ENCODE measurements at places on chromosomes 12 and 14.

GRCh38 chr12:45731190-45731775 lies 1.8 kb downstream of the ARID2 start:
- DNase-seq = no peak

DNA sequence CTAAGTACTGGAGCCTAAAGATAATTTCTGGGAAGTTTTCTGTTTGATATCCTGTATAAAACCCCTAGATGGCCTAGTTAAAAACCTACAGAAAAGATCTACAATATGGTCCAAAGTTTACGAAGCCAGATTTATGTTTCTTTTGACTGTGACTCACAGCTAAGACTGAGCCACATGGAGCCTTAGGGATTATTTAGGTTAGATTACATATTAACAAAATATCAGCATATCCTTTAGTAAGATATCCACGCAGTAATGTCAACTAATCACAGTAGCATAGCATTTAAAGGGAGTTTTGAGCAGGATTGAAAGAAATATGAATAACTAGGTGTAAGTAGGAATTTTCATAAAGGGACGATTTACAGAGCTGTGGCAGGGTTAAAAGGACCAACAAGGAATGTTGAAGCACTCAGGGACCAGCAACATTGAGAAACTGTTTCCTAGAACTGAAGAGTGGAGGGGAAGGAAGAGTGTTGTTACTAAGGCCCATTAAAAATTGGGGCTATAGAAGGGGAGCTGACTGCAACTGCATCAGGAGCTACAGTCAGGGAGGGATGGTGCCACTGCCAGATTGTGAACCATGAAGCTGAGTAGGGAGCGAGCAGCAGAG lies 155.5 kb downstream of the DACT1 start:
- DNase-seq = no peak

GRCh38 chr12:106757623-106758348 lies 16.7 kb upstream of the RIC8B start:
- DNase-seq = no peak

DNA sequence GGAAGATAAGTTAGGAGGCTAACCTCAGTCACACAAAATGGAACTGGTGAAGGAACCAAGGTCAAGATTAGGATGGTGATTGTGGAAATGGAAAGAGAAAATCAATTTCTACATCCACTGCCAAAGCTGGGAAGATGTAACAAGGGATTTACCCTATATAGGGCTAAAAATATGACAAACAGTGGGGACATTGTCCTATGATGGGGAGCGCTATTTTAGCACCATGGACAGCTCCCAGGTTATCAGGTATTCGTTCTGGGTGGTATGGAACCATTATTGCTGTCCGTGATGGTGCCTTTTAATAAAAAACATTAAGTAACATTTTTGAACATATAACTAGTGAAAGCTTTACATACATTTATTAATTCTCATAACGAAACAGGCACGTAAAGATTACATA lies 124.0 kb downstream of the NDUFA12 start:
- no peak for DNase-seq

DNA sequence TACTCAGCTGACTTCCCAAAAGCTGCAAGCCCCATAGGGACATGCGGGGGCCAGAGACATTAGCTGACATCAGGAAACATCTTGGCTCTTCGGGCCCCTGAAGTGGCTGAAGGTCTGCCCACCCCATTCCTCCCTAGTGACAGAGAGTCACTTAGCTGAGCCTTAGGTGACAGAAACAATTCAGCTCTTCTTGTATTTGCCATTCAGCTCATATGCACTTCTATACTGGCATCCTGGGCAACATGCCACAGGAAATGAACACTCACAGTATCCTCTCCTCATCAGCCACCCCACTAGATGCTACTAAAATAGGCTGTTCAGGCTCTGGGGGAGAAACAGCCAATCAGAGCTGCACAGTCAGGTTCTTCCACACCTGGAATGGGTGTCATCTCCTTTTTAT lies 3.4 kb downstream of the DCTN2 start:
- DNase-seq = peak; percentile 71

- DNase-seq = peak; percentile 86
Observed at GRCh38 chr12:5377997-5378592, 53.8 kb upstream of the NTF3 start.

DNA sequence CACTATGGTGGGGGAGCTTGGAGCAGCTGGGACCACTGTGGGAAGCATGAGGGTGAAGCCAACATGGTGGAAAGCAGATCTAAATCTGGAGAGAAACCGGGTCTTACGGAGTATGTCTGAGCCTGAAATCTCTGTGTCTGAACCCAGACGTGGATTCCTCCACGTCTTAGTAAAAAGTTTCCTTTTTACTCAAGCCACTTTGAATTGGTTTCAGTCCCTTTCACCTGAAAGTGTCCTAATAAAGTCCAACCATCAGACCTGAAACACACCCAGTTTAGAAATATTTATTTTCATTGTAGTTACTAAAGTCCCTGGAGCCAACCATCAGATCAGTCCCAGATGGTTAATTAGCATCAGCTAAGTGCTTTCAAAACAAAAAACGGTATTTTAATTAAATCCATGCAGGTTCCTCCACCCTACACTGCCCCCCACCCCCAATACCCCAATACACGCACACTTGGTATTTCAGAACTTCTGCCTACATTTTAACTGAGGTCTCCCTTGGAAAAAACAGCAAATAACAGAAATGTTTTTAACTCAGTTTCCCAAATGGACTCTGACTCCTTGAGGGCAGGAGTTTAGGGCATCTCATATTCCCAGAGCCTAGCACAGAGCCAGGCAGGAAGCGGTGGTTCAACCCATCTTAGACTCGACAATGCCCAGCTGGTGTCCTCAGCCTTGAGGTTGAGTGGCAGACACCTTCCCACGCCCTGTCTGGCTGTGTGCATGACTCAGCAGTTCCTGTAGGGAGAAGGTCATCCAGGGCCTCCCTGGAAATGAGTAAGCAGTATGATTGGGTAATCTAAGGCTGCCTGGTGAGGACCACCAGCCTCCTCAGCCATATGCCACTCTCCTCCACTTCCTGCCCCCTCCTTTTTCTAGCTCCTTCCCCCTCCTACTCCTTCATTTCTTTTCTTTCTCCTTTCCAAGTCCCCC lies 175.8 kb downstream of the TTC8 start:
- no peak for DNase-seq

DNA sequence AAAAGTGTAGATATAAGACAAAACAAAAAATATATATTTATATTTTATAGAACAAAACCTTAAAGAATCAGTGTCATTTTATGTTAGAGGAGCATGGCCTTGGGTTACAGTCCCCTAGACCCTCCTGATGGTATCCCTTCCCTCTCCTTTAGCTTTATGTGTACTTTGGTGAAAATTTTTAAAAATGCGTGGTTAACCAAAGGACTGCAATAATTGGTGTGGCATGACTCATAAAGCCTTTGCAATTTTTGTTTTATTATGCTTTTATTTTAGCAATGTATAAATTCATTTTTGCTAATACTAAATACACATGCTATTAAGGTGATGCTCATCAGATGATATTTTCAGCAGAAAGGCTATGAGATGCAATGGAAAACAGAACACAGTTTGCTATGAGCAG lies 264.4 kb downstream of the SYT1 start:
- no peak for DNase-seq

- no peak for DNase-seq
Observed at GRCh38 chr12:109253913-109254544, 55.1 kb downstream of the FOXN4 start.

DNA sequence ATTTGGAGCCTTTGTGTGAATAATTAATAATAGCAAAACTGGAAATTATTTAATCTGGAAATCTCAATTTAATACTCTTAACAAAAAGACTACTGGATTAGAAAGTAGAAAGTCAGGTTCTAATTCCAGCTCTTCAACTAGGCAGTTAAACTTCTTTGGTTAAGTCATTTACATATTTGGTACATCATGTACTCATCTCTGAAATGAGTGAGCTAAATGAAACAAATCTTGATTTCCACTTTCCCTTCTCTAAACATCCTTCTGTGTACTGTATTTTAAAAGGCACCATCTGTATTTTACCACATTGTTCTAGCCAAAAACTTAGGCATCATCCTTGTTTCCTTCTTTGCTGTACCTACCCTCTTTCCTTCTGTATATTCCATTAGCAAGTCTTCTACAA lies 26.9 kb downstream of the CRADD start:
- no peak for DNase-seq

DNA sequence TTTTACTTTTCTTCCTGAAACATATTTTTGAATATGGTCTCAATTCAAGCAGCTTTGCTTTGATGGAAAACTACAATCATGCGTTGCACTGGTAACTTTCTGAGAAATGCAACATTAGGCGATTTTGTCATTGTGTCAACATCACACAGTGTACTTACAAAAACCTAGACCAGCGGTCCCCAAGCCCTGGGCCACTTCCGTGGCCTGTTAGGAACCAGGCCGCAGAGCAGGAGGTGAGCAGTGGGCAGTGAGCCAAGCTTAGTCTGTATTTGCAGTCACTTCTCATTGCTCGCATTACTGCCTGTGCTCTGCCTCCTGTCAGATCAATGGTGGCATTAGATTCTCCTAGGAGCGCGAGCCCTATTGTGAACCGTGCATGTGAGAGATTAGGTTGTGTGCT lies 163.7 kb upstream of the NOVA1 start:
- no peak for DNase-seq

- DNase-seq = no peak
Observed at GRCh38 chr14:105019861-105020814, 745 bp downstream of the CDCA4 start.

DNA sequence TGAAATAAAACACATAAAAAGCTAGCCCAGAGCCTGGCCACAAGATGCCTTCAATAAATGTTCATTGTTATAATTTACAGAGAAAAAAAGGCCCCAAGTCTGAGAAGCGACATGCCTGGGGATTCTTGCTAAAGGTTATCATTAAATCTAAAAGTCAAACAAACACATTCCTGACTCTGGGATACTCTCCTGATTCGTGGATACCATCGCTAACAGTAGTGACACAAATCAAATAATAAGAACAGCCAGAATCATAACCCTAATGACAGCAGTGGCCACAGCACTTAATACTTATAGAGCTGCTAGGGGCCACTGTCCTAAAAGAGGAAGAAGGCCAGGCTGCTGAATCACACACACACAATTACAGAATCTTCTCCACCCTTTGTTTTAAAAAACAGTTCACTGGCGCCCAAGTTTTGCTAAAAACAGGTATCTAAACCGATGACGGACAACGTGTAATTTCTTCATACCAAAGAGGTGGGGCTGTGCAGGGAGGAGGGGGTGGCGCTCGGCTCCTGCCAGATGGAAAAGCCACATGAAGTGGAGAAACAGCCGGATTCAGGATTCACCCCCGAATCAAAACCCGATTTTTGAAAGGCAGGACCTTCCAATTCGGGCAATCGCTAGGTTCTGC lies 1.2 kb downstream of the CLIP1 start:
- peak; percentile 38 for DNase-seq

Data from NCI-H510A (cell line).